ENCODE measurements at places on chromosomes 6 and 20.

DNA sequence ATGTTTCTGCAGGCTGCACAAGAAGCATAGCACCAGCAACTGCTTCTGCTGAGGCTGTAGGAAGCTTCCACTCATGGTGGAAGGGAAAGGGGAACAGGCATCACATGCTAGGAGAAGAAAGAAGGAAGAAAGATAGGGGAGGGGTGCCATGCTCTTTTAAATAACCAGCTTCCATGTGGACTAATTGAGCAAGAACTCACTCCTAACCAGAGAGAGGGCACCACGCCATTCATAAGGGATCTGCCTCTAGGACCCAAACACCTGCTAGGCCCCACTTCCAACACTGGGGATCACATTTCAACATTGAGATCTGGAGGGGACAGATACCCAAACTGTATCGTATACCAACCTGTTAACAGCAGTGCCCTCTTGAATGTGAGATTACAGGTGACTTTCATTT lies 46.9 kb upstream of the ARMC2 start:
- DNase-seq, result no peak

GRCh38 chr6:151495380-151495779 lies 1.6 kb downstream of the CCDC170 start:
- no peak for DNase-seq

- no peak for DNase-seq
Measured at GRCh38 chr6:138567052-138567451, 67.8 kb upstream of the NHSL1 start.

- DNase-seq, result no peak
Measured at GRCh38 chr20:17691758-17692157, 8.0 kb upstream of the BANF2 start.

DNA sequence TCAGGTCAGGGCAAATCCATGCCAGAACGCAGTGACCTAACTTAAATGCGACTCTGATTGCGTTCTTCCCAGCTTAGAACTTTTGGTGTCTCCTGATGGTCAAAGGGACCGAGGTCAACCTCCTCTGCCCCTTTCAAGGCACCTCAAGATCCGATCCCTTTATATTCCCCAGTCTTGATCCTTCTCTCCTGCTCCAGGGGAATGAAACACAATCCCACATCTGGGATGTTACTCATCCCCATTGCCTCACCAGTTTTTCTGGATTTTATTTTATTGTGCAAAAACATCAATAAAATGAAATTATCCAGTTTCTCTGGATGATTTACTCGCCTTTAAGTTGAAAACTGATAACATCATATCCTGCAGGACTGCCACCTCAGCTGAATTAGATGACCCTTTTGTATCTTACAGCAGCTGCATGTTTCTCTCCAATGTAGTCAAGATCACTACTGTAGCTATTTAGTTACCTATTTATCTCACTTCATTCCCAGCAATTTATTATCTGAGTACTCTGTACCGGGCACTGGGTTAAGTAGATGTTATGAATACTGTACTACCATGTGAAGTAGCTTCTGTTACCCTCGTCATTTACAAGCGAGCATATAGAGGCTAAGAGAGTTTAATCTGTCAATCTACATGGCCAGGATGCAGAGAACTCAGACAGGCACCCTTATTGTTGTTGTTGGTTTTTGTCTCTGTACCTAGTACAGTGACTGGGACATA lies 44.0 kb downstream of the IRAK1BP1 start:
- no peak for DNase-seq

GRCh38 chr6:143402721-143403336 lies 47.7 kb downstream of the ADAT2 start:
- no peak for DNase-seq

DNA sequence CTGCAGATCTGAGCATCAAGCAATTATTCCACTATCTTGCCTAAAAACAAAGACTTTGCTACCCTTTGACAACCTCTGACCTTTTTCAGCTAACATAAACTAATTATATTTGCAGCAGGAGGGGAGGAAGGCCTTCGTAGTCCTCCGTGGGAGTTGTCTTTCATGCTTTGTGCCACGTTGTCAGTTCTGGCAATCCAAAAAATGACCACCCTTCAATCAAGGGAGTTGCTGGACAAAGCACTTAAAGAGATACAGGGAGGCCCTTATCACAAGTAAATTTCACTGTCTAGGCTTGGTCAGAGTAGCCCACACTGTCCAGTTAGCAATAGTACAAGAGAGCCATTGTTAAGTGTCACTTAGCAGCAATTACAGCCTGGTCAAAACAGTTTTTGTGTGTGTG lies 578.9 kb downstream of the HAO1 start:
- DNase-seq, result no peak

GRCh38 chr6:110029144-110029543 lies 51.0 kb downstream of the GPR6 start:
- DNase-seq, result no peak

DNA sequence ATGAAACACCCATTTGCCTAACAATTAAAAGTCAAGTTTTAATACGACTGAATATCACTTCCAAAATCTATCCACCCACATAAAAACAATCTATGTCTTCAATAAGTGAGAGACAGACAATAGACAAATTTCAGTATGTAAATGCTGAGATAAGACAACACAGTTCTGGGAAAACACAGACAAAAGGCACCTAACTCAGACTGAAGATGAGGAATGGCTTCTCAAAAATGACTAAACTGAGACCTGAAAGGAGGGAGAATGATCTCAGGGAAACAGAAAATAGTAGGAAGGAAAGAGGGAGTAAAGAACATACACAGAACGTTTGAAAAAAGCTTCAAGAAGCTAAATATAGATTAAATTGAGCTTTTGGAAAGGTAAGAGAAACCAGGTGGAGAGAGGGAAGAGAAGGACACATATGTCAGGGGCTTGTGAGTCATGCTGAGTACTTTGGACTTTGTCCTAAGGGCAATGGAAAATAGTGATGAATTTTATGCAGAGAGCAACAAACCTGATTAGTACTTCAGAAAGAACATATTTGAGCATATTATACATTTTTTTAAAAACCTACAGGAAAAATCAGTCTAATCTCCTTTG lies 16.1 kb downstream of the LMBRD1 start:
- DNase-seq, result no peak

DNA sequence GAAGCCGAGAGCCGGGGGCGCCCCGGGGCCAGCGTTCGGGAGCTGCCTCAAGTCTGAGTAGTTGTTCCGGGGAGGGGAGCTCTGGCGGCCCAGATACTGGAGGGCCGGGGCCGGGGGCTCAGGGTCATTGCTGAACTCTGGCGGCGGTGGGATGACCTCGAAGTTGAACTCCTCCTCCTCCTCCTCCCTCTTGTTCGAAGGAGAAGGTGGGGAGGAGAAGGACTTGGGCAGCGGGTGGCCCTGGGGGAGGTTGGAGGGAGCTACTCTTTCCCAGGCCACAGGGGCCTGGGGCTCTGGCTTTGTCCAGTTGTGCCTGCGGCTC lies 37.7 kb downstream of the C6orf132 start:
- no peak for DNase-seq

DNA sequence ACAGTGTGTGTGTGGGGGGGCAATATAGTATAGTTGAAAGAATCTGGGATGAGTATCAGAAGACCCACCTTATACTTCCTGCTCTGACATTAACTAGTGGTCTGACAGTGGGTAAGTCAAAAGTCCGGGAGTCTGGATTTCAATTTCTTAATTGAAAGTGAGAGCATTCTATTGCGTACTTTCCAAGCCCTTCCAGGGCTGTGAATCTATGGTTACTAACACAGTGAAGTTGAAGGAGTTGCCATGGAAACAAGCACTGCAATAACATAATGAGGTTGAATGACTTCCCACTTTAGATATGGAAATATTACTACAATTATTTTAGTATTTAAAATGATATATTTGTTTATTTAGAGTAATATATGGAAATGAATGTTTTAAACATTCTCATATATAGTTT lies 80.2 kb downstream of the MLIP start:
- DNase-seq, result peak; percentile 31
